Hematopoietic multipotent progenitor cell (in vitro differentiated cells): ENCODE measurements at places on chromosomes 3 and 15.

GRCh38 chr3:190485830-190486532 lies 27.9 kb upstream of the IL1RAP start:
- peak; percentile 96 for DNase-seq

DNA sequence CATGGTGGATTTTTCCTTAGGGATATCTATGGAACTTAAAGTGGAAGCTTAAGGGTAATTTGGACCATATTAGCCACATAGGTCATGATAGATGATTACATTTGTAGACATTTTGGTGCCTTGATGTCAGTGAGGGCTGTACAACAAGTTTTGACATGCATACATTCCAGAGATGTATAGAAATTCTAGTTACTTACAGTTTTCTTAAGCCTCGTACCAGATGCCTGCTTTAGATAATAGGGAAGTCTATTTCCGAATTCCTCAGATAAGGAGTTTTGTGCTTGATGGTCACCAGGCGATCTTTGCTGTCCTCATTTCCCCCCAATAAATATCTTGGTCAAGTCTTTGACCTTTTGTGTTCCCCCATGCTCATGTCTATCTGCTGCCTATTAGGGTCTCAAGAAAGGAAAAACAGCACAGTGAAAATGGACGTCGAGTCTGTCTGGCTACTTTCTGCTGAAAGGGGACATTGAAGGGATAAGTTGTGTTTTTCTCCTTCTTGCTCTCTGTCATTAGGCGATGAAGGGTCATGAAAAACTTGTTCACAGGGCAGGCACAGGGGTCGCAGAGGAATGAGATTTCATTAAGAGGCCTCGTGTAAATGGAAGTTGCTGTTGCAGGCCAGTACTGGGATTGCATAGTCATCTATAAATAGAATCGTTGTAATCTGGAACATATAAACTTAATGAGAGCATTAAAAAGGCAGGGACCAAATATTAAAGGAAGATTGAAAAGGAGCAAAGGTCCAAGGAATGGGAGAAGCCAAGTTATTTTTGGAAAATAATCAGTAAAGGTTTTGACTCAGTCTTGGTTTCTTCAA lies 20.0 kb upstream of the SENP7 start:
- no peak for DNase-seq

DNA sequence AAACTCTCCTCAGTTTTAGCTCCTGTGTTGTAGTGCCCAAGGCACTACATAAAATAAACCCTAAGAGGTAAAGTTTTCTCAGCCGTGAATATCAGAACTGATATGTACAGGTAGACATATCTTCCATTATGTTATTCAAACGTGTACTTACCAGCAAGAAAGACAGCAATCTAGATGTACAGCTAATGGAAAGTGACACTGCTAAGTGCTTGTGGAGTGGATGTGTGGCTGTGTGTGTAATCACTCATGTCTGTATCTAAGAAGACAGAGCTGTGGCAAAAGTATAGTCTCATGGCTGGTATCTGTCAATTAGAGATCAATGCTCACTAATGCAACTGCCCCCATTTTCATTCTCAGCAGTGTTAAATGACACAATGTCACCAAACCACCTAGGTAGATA lies 101.3 kb downstream of the FMN1 start:
- no peak for DNase-seq

GRCh38 chr15:43896543-43896942 lies 69.7 kb downstream of the WDR76 start:
- no peak for DNase-seq

DNA sequence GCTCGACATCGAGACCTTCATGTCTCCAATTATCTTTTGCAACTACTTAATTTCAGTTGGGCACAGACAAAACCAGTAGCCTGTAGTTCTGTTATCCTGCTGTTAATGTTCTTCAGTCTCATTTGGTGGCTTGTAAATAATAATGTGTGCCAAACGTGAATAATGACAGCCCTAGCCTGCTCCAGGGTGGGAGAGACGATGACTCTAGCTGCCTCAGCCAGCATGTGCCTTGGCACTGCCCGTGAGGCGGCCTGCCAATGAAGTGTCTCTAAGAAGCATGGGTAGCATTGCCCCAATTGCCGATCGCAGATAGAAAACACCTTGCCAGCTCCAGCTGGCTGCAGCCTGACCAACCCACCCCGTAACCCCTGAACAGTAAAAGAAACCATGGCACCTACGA lies 58.8 kb downstream of the ASB7 start:
- no peak for DNase-seq

GRCh38 chr3:172136330-172136729 lies 97.0 kb downstream of the FNDC3B start:
- DNase-seq = no peak

DNA sequence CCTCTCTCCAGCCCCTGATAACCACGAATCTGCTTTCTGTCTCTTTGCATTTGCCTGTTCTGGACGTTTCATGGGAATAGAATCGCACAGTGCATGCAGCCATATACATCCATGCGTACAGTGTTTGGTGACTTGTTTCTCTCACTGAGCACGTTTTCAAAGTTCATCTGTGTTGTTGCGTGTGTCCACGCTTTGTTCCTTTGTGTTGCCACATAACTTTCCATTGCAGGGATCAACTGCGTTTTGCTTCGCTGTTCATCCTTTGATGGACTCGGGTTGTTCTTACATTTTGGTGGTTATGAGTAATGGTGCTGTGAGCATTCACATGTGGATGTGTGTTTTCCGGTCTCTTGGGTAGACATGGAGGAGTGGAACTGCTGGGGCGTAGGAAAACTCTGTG lies 56.4 kb upstream of the TAMM41 start:
- no peak for DNase-seq

GRCh38 chr3:161082063-161082462 lies 23.1 kb downstream of the B3GALNT1 start:
- DNase-seq = no peak

DNA sequence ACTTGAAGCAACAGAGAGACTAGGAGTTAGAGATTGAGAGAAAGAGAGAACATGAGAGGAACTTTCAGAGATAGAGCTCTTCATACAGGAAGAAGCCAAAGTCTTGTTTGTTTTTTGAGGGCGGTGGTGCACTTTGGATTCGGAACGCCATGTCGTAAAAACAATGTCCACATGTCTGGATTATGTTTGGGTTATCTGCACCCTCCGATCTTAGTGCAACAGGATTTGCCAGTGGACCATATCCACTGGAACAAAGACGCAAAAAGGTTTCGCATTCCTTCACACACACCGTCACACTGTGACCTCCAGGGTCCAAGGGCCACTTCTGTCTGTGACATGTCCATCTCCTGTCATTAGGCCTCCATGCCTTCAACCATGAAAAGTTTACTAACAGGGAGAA lies 141.8 kb upstream of the ATP11B start:
- DNase-seq = no peak

DNA sequence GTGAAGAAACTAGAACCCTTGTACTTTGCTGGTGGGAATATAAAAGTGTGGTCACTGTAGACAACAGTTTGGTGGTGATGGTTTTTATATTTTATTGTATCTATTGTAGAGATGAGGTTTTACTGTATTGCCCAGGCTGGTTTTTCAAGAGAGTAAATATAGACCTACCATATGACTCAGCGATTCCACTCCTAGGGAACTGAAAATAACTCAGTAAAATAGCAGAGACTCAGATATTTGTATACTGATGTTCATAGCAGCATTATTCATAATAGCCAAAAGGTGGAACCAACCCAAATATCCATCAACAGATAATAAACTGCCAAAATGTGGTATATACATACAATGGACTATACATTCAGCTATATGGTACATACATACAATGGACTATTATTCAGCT lies 68.8 kb upstream of the IL12A start:
- no peak for DNase-seq

GRCh38 chr3:195811756-195812155 lies at the start of gene MUC4:
TSS of gene MUC4 (minus strand) at chr3:195811929. CDS start at chr3:195811817, 112 bp downstream.
- DNase-seq = no peak

DNA sequence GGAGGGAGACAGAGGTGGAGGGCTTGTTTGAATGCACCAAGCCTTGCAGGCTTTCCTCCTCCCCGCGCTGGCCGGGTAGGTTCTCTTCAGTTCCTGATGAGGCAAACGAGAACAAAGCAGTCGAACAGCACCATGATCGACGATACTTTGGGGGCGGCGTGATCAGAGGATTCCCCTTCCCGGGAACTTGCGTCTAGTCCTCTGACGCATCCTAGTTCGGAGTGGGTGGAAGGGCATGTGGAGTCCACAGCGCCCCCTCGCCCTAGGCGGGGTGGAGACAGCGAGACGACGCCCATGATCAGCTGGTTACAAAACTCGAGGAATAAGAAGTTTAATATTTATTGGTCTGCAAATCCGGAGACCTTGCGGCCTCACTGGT lies 452 bp upstream of the SV2B start:
- DNase-seq = peak; percentile 43

GRCh38 chr3:45104715-45105711 lies 41.2 kb downstream of the CDCP1 start:
- no peak for DNase-seq

- DNase-seq = no peak
Observed at GRCh38 chr15:63023351-63023945, 19.1 kb upstream of the TPM1 start.

DNA sequence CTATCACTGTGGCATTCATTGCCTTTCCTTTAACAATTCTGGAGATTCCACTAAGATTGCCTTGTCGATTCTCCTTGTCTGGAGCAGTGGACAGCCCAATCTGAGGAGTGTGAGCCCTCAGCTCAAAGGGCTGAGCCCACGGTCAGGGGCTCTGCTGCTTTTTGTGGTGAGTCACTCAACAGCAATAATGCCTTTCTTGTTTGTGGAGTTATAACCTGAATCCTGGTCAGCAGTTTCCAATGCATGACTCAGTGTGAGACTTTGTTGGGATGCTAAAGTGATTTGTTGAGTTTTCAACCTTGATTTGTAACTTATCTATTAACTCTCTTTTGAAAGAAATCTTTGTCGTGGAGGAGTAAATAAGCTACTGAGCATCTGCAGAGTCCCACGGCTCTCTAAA lies 183.5 kb downstream of the TJP1 start:
- no peak for DNase-seq

DNA sequence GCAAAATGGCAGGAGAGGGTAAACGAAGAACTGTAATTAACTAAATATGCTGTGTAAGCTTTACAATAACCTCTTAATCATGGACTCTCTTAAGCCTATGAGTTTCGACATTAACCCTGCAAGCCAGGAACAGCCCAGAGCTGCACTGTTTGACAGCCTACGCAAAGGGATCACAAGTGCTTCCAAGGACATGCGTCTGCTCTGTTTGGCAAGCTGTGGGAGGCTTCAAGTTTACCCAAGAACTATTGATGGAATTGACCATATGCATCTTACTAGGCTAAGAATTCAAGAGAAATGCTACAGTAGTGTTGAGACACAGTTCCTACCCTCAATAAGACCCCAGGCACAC lies 66.0 kb downstream of the PDZRN3 start:
- DNase-seq = no peak

DNA sequence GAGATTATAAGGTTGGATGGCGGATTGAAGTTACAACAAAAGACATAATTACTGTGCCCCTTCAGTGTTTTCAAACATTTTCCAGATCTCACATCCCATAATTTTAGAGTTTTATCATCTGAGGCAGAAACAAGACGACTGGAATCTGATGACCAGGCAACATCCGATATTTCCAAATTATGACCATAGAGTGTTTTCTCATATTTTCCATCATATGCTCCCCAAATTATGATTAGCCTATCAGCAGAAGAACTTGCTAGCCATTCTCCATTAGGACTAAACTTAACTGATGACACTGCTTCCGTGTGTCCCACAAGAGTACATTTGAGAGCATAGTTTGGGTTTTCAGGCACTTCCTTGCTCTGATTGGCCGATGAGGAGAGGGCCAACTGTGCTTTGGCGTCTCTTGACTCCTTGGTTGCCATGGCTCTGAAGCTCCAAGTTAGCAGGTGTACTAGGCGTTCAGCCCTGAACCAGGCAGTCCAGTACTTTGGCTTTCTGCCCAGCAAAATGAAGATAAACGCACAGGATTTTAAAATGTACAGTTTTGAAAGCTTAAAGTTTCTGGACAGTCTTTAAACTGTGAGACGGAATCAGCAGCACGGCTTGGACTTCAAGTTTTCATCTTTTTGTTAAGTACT lies 638 bp downstream of the WDR5B start:
- peak; percentile 71 for DNase-seq

- no peak for DNase-seq
Observed at GRCh38 chr15:80384432-80384831, 19.8 kb upstream of the ARNT2 start.

GRCh38 chr3:119676020-119676419 lies 1.2 kb downstream of the COX17 start:
- DNase-seq = no peak

- no peak for DNase-seq
Observed at GRCh38 chr15:85331655-85332285, 48.6 kb upstream of the AKAP13 start.

DNA sequence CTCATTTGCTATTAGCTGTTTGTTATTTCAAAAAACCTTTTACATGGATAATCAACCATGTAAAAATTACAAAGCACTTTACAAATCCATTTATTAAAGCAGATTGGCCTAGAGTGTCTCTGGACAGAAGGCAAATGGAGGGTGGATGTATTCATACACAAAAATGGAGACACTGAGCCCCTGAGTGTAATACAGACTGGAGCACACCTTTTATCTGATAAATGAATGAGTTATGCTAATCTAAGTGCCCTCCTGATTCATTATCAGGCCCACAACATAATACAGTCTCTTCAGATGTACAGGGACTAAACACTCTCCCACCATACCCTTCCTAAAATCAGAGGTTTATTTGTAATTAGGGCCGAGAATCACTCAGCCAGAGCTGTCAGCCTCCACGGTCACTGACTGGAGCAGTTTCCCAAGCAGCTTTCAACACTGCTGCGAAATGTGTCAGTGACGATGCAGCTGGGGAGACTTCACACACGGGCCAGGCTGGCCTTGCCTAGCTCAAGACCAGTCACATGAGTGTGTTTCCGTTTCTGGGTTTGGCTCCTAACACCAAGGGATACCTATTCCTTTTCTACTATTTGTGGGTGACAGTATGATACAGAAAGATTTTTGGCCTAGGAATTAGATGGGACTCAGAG lies 271.8 kb downstream of the ZIC1 start:
- no peak for DNase-seq

DNA sequence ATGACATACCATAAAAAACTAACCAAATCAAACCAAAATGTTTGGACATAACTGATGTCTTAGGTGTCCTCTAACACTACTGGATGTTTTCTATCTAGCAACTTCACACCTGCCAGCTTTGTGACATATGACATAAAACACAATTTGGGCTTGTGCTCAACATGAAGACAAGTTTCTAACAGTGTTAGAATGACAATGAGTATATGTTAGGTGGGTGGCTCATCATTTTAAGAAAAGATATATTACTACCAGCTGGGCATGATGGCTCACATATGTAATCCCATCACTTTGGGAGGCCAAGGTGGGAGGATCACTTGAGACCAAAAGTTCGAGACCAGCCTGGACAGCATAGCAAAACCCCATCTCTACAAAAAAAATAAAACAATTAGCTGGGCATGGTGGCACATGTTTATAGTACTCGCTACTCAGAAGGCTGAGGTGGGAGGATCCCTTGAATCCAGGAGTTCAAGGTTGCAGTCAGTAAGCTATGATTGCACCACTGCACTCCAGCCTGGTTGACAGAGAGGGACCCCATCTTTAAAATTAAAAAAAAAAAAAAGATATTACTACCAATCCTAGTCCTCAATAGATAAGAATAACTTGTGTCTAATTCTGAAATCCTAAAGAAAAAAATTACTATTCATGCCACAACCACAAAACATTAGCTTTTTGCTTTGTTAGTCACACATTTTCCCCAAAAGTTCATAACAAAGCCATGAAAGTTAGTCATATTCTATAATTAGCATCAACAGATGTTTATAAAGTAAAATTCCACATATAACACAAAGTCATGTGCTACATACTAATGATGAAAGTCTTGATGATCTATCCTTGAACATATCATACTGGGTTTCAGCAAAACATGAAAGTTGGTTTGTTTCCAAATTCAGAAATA lies 59.9 kb downstream of the LRRFIP2 start:
- DNase-seq = no peak
